Amniotic stem cell (primary cell): ENCODE measurements at places on chromosomes 7 and 10.

- DNase-seq, result no peak
These were observed 406.5 kb downstream of the SUGCT start for GRCh38 chr7:40541336-40541735.

DNA sequence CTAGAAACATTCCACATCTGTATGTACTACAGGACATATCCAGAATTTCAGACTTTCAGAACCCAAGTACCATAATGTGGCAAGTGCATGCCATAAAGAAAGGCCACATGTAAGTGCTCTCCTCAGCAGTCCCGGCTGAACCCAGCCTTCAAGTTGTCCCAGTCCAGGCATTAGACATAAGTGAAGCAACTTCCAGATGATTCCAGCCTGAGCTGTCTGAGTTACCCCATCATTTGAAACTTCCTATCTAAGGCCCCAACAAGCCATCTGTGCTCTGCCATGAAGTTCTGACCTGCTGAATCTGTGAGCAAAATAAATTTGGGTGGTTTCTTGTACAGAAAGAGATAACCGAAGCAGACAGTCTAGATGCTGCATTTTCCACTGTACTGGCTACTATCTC is 218.8 kb downstream of the IPMK start:
- DNase-seq, result no peak

- DNase-seq, result no peak
These were observed 171.7 kb downstream of the FAM107B start for GRCh38 chr10:14602807-14603533.

GRCh38 chr10:120436439-120437112 is 20.5 kb upstream of the PLPP4 start:
- no peak for DNase-seq

DNA sequence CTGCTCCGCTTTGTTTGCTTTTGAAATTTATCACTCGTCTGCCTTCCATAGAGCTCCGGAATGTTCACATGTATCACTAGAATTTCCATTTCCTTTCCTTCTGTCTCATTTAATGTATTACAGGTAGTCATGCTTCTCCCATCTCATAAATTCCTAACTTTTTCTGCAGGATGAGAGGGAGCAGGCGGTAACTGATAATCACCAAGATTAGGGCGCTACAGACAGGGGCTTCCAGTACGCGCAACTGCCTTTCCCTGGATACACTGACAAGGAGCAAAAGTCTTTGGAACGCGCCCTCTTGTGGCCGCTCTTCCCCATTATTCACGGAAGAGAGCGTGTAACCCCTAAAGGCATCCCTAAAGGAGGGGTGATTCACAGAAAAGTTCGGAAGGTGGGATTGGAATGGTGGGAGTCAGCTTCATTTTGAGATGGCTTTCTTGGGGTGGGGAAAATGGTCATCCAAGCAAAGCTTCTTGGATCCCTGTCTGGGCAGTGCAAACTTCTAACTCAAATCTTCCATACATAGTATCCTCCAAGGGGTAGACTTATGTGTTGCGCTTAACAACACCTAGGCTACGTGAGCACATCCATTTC is 6.5 kb downstream of the INHBA start:
- peak; percentile 81 for DNase-seq

GRCh38 chr10:32937911-32938424 is 20.1 kb downstream of the ITGB1 start:
- no peak for DNase-seq

- no peak for DNase-seq
These were observed 506.4 kb downstream of the KCNMA1 start for GRCh38 chr10:77131214-77131613.

DNA sequence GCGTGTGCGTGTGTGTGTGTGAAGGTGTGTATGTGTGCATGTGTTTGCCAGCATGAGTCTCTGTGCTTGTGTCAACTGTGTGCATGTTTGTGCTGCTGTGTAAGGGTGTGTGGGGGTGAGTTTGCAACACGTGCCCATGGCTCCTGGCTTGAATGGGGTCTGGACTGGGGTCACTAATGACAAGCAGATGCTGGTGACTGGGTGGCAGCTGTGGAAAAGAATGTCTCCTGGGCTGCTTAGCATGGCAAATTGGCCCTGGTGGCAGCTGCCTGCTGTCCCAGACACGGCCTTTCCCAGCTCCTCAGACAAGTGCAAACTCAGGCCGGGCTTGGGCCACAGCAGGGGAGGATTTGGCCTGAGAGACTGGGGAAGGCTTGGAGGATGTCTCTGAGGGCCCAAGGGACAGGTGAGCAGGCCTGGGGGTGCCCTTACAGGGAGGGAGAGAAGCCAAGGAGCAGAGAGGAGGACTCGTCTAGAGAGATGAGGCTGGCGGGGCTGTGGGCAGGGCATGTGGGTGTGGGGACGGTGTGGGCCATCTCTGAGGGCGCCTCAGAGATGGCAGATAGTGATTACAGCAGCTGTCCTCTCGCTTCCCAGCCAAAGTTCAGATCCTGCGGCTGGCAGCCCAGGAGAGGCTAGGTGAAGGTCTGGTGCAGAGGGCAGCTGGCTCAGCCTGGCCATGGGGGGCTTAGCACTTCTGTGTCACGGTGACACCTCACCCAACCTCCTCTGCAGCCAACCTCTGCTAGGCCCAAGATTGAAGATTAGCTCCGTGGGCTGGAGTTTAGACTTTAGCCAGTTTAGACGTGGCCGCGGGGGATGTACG is 1.5 kb downstream of the AQP1 start:
- DNase-seq, result no peak

DNA sequence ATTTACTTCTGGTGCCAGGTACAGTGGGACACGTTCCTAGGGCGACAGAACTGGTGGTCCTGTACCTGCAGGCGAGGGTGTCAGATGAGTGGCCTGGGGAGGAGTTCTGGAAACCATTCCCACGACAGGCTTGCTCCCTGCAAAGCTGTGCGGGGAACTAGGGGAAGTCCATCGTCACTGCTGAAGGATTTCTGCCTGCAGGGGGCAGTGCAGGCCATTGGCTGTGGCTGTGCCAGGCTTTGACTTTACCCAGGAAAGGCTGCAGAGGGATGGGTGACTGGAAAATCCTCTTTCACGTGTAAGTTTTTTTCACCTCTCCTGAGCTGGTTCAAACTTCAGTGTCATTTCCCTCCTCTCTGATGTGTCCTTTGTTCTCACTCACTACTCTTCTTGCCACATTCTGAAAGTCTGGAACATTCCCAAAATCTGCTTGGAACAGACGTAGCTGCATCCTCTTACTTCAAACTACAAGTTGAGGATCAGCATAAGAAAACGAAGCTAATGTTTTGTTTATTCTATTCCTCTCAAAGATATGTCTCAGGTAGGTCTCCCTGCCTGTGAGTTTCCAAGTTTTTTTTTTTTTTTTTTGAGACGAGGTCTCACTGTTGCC is 126.5 kb downstream of the SH2D4B start:
- peak; percentile 11 for DNase-seq

- no peak for DNase-seq
These were observed 46.3 kb downstream of the KIAA1549 start for GRCh38 chr7:138934861-138935260.
